ENCODE measurements at places on chromosomes 11 and 22. TPM values are rescaled to one million over a fixed set of nuclear protein-coding genes. Genes with fewer than 3 reads are reported as not detected.
A peak's percentile ranks its signal among the peaks of the same experiment; 100 is the strongest.

The ZC3H12C gene
- 12.0 TPM for total RNA-seq

The SCUBE2 gene
- 1.6 TPM for total RNA-seq

The SLN gene
- total RNA-seq = 4.9 TPM

The GGTLC2 gene
- total RNA-seq = not detected

DNA sequence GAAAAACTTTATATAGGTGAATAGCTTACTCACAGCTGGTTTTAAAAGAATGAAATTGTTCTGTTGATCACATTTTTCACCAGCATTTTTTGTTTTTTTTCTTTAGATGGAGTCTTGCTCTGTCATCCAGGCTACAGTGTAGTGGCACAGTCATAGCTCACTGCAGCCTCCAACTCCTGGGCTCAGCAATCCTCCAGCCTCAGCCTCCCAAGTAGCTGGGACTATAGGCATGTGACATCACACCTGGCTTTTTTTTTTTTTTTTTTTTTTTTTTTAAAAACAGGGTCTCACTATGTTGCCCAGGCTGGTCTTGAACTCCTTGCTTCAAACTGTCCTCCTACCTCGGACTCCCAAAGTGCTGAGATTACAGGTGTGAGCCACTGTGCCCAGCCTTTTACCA lies 3.6 kb downstream of the PACS1 start:
- no peak for DNase-seq

- DNase-seq = no peak
Measured at GRCh38 chr11:112051768-112052167, 22.0 kb downstream of the PIH1D2 start.

DNA sequence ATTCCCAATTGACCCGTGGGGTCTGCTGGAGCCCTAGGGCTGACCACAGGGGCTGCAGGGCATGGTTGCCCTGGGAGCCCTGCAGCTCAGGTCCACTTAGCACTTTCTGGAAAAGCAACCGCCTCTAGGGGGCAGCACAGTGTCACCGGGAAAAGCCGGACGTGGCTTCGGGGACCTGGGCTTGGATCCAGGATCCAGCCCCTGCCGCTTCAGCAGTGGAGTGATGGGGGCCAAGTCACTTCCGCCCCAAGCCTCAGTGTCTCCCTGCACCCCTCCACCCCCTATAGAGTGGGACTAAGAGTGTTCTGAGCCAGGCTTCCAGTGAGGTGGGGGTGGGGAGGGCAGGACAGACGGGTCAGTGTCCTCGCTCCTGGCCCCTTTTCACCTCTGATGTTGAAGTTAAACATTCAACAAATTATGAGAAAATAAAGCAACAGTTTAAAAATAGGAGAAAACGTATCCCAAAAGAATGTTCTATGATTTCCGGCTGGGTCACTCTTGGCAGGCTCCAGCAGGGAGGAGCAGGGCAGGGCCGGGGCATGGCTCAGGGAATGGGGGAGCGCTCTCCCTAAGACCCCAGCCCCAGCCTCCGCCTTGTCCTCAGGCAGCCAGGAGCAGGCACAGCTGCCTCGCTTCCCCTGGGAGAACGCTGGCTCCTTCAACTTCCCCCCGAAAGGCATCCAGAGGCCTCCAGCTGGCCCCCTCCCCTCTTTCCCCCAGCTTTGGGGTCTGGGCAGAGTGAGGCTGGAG lies 96.5 kb upstream of the FGF3 start:
- peak; percentile 34 for DNase-seq

DNA sequence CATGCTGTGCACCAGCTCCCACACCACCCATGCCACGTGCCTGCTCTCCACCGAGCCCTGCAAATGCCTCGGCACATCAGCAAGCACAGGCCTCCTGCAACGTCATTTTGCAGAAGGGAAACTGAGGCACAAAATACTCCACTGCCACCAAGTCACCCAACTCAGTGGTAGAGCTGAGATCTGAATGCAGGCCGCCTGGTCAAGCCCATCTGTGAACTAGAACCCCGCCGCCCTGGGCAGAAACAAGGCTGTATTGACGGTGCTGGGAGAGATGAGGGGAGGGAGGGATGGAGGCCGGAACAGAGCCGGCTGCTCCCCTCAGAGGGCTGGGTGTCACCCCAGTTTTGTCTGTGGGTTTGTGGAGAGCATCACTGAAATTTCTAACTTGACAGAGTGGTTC lies 81.4 kb downstream of the CDKN1C start:
- DNase-seq = no peak

DNA sequence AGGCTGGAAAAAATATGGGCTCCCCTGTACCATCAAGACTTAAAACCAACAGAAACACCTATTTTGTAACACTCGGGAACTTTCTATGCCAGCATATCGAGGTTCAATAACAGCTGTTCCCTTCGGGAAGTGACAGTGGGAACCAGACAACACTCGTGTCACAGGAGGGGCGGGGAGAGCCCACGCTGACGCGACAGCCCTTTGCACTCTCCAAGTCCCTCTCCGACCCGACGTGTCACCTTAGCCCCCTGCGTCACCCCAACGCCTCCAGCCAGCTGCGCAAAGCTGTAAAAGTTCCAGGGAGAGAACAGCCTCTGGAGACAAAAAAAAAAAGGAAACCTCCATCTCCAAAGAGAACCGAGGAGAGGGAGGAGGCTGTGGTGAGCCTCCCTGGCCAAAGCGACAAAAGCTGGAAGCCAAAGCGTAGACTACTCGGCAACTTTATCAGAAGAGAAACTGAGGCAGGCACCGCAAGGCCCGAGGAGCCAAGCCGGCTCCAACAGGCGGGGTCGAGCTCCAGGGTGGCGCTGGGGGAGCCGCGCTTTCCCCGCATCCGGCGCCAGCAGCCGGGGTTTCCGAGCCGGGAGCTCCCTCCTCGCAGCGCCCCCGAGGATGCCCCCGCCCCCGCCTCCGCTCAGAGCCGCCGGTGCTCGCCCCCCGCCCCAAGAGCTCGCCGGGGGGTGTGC lies 751 bp downstream of the ARFGAP3 start:
- no peak for DNase-seq
